ENCODE measurements at places on chromosomes 16 and 17. TPM values are rescaled to one million over a fixed set of nuclear protein-coding genes. Genes with fewer than 3 reads are reported as not detected.

GRCh38 chr17:61410141-61411010, 10.7 kb downstream of the TBX2 start:
- peaks cover 24% of the 10 kb centered on the region for H3K27me3 ChIP-seq
- no peak overlapping the region for H3K4me3 ChIP-seq
- DNase-seq: no peak
- no peak overlapping the region for H3K27ac ChIP-seq
- no peaks in the 10 kb centered on the region for H3K36me3 ChIP-seq

DNA sequence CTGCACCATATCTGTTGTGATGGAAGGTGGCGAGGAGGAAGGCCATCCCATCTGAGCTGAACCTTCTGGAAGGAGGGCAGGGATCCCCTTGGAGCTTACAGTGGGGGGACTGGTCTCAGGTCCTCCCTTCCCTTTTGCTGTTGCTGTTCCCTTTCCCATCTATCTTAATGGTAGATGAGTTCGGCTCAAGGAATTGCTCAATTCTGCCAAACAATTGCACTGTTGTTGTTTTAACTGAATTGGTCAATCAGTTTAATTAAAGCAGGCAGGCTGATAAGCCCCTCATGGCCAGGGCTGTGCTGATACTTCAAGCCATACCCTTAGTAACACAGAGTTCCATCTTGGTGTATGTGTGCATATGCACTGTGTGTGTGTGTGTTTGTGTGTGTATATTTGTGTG, 220.4 kb upstream of the FOXF1 start:
- no peak overlapping the region for H3K27ac ChIP-seq
- DNase-seq: no peak
- H3K36me3 ChIP-seq: no peaks in the 10 kb centered on the region
- no peak overlapping the region for H3K4me3 ChIP-seq

GRCh38 chr16:74477226-74477625, 55.9 kb upstream of the CLEC18B start:
- no peak overlapping the region for H3K27ac ChIP-seq
- no peak for DNase-seq
- H3K36me3 ChIP-seq: peaks cover 30% of the 10 kb centered on the region

DNA sequence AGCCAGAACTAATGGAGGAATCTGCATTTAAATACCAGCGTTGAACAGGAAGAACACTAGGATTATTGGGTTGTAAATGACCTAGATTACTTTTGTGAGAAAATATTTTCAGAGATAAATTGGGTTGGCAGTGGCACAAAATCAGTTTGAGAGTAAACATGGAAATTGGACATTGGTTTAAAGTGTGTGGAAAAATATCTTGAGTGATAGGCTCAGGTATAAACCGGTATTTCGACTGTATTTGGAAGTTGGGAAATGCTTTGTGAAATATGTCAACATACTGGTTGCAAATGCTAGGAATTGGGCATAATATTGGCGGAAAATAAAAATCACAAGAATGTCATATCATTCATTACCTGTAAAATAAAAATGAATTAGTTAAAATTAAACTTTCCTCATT, 15.1 kb downstream of the PRKAR1A start:
- H3K4me3 ChIP-seq: no peak overlapping the region
- no peaks in the 10 kb centered on the region for H3K4me1 ChIP-seq
- no peak overlapping the region for H3K27ac ChIP-seq
- no peaks in the 10 kb centered on the region for H3K27me3 ChIP-seq
- H3K36me3 ChIP-seq: peaks cover 6% of the 10 kb centered on the region
- no peak for DNase-seq

DNA sequence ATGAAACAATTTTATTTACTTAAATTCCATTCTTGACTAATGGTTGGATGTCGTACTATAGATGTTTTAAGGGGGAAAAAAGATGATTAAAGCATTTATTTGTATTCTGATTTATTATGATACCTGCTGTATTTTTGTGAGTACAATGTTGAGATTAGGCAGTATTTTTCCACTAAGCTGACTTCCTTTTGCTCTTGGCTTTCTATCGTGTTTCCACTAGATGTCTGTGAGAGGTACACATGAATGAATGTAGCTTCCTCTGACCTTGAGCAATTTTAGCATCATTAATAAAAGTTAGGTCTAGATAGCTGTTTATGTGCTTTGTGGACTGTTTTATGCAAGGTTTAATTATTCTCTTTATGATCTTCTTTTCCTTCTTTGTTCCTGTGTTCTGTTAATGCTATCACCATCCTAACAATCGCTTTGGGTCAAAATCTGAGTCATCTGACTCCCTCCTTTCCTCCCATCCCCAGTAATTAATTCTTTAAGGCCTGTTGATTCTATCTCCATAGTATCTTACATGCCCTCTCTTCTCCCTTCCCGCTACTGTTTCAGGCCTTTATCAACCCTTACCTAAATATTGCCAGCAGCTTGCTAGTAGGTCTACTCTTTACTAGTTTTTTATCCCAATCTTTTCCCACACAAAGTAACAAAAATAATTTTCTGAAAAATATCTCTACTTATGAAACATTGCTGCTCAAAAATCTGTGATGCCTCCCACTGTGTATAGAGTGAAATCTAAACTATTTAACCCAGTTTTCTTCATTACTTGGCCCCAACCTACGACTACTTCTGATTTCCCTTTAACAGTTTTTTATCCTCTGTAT, 76.0 kb downstream of the VMP1 start:
- H3K4me1 ChIP-seq: peaks cover 27% of the 10 kb centered on the region
- no peak for DNase-seq
- no peaks in the 10 kb centered on the region for H3K27me3 ChIP-seq
- peak overlapping the region; percentile 35 for H3K4me3 ChIP-seq

- H3K27ac ChIP-seq: no peak overlapping the region
- DNase-seq: no peak
- H3K4me3 ChIP-seq: no peak overlapping the region
- no peaks in the 10 kb centered on the region for H3K36me3 ChIP-seq
- no peaks in the 10 kb centered on the region for H3K4me1 ChIP-seq
- no peaks in the 10 kb centered on the region for H3K27me3 ChIP-seq
Measured at GRCh38 chr17:79667121-79667715, 56.4 kb upstream of the RBFOX3 start.

- H3K4me1 ChIP-seq: no peaks in the 10 kb centered on the region
- no peak overlapping the region for H3K4me3 ChIP-seq
- H3K27ac ChIP-seq: no peak overlapping the region
- DNase-seq: no peak
- no peaks in the 10 kb centered on the region for H3K36me3 ChIP-seq
Measured at GRCh38 chr16:71590584-71590983, 13.7 kb upstream of the TAT start.

KCNH6 gene
- total RNA-seq: not detected

GRCh38 chr17:46044286-46044928, 45.4 kb downstream of the STH start:
- H3K4me1 ChIP-seq: no peaks in the 10 kb centered on the region
- no peak for DNase-seq
- H3K27me3 ChIP-seq: no peaks in the 10 kb centered on the region
- no peak overlapping the region for H3K27ac ChIP-seq

DNA sequence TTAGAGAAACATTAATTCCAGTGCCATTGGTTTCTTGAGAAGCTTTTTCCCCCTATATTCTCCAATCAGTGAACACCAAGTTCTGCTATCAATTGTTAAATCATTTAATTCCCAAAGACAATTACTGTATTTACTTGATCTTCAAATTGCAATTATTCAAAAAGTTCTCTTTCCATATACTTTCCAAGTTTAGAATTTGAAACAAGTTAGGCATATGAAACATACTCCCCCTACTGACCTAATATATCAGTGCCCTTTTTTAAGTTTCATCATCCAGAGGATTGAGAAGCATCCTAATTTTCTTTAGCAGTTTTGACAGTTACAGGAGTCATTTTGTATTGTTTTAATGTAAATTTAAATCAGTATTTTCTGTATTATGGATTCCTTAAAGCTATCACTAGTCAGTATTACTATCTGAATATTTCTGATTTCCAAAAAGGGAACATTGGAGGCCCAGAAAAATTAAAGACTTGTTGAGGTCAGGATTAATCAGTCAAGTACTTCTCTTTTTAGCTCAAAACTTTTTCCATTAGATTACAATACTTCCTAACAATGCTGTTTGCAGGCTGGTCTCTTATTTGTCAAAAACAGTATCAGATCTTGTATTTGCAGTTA, 16.3 kb downstream of the MEIOC start:
- H3K27me3 ChIP-seq: no peaks in the 10 kb centered on the region
- no peak for DNase-seq
- no peak overlapping the region for H3K4me3 ChIP-seq

DNA sequence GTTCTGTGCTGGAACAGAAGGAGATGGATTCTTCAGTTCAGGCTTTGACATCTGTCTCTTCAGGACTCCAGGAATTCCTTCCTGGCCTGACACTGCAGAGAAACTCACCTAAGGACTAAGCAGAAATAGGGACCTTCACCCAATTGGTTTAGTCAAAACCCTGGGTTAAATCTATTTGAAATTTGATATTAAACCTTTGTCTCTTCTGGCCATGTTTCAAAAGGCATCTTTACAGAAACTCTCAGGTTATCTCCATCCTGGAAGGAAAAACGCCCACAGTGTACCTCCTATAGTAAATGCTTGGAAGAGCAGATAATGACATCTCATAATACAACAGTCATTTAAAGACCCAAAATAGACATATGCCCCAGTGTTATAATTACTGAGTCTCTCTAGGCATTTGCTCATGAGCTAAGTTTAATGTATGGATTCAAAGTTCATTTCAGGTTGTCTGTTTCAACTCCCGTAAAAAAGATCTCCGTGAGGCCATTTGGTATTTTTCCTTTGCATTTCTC, 5.6 kb upstream of the HOXB4 start:
- H3K36me3 ChIP-seq: no peaks in the 10 kb centered on the region
- no peak overlapping the region for H3K4me3 ChIP-seq
- no peak overlapping the region for H3K27ac ChIP-seq
- no peak for DNase-seq

DNA sequence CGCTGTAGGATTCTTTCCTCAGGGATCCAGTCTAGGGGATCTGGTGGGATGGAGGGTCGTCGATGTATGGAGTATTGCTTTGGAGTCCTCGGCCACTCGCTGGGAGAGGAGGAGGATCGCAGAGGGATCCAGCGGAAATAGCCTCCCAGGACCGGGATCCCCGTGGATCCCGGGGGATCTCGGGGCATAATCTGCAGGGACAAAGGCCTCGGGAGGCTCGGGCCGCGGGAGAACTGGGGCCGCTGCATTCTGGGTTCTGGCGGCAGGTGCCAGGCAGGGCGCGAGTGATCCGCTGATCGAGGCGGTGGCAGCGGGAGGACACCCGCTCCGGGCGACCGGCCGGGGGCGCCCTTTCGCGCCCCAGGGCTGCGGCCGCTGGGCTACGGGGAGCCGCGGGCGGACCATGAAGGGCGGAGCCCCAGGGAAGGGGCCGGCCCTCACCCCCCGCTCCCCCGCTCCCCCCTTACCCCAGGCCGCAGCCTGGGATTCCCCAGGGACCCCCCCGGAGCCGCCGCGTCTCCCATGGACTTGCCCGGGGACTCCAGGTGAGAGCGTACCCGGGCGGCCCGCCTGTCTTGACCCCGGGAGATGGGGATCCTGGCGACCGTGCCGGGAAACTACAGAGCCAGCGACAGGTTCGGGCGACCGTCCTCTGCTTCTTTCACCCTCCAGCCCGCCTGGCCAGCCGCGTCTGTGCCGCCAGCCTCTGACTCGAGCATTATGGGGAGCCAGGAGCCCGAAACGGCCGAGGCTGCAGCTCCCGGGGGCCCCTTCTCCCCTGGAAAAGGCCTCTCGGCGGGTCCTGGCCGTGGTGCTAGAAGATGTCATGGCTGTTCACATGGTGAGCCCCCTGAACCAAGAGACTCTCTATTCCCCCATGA, 604 bp downstream of the PRR14 start:
- H3K27ac ChIP-seq: peak overlapping the region; percentile 91
- peaks cover 23% of the 10 kb centered on the region for H3K36me3 ChIP-seq
- H3K4me3 ChIP-seq: peak overlapping the region; percentile 100
- H3K4me1 ChIP-seq: peaks cover 15% of the 10 kb centered on the region
- no peaks in the 10 kb centered on the region for H3K27me3 ChIP-seq
- no peak for DNase-seq

MRPS34 gene
- 184 TPM for total RNA-seq

GRCh38 chr16:51900221-51900780, 646.6 kb downstream of the TOX3 start:
- H3K4me1 ChIP-seq: no peaks in the 10 kb centered on the region
- no peak overlapping the region for H3K4me3 ChIP-seq
- H3K36me3 ChIP-seq: no peaks in the 10 kb centered on the region
- no peak for DNase-seq
